Midbrain (tissue), 1 donor: ENCODE measurements at places on chromosomes 6 and 20.

DNA sequence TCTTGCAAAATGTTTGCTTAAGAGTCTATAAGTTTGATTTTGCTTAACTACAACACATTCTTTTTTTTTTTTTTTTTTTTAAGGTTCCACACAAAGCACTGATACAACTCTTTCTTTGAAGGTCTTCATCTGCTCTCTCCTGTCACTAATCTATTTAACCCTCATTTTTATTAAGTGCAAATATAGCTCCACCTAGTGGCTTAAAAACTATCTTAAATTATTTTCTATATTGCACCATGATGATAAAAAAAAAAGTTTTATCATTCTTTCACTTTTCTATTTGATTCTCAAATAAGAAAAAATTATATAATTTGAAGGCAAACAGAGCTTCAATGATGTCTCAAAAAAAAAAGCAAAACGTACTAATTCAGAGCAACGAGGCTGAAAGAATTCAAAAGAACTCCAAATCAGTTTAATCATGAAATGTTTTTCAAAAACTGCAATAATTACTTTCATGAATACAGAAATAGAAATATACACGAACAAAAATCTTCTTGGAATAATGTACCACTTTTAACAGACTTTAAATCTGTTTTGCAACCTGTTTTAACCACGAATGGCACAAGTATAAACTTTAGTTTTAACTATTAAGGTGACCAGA lies 12.8 kb downstream of the ESF1 start:
- DNase-seq: peak; percentile 46

DNA sequence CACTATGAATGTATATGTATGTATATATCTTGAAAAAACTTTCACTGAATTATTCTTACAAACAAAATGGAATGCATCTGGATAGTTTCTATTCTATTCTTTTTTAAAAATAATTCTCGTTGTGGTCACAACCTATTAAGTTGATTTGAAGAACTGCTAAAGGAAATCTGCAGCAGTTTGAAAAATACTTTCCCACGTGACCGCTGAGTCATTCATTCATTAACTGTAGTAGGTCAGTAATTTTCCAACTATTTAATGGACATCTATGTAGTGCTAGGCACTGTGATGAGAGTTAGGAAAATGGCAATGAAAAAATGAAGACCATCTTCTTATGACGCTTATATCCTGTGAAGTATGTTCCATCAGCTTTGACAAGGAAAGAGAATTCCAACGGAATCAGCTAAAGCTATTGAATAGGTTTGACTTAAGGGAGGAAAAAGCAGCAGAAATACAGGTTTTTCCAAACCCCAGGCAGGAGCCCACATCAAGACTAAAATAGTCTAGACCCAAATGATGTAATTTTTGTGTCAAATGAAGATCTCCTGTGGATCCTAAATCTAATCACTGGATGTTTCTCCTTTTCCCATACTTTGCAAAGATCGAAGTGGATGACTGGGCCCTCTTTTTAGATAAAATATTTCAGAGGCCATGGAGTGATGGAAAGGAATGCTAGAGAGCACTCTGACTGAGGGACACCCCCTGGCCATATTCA lies 4.1 kb upstream of the EFHC1 start:
- no peak for DNase-seq

- no peak for DNase-seq
These were observed 1192.3 kb upstream of the GJE1 start for GRCh38 chr6:140940251-140940925.

- DNase-seq: peak; percentile 49
These were observed 34.6 kb downstream of the JAG1 start for GRCh38 chr20:10639077-10639736.

GRCh38 chr6:162580619-162581018 lies 146.9 kb downstream of the PRKN start:
- no peak for DNase-seq

DNA sequence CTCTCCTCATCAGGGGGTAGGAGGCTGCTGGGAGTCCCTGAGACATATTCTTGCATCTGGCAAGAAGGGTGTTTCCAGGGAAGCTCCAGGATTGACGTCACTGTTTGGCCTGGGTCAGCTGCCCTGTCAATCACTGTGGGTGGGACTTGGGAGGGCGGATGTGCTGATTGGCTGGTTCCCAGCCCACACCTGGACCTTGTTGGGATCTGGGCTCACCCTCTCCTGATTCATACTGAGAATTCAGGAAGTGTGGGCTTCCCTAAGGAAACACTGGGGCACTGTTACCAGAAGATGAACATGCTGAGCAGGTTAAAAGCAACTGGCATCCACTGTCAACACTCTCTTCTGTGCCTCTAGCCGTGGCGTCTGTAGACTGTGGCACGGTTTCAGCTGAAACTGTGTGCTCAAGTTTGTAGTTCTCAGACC lies 36.5 kb downstream of the CDH26 start:
- DNase-seq: no peak

DNA sequence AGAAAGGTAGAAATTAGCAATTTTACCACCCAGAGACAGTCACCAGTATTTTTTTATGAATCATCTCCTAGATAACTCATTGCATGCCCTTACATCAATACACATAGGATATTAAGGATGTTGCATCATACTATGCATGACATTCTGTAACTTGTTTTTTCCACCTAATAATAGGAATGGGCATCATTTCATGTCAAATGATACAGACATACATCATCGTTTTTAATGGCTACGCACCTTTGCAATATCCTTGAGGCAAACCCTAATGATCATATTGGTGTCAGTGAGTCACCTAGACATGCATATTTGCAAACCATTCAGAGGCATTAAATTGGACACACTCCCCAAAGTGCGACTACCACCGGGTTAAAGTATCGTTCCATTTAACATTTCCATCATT lies 309.7 kb upstream of the AGPAT4 start:
- no peak for DNase-seq
